ENCODE measurements at places on chromosomes 1 and 21.
A peak's percentile ranks its signal among the peaks of the same experiment; 100 is the strongest.

DNA sequence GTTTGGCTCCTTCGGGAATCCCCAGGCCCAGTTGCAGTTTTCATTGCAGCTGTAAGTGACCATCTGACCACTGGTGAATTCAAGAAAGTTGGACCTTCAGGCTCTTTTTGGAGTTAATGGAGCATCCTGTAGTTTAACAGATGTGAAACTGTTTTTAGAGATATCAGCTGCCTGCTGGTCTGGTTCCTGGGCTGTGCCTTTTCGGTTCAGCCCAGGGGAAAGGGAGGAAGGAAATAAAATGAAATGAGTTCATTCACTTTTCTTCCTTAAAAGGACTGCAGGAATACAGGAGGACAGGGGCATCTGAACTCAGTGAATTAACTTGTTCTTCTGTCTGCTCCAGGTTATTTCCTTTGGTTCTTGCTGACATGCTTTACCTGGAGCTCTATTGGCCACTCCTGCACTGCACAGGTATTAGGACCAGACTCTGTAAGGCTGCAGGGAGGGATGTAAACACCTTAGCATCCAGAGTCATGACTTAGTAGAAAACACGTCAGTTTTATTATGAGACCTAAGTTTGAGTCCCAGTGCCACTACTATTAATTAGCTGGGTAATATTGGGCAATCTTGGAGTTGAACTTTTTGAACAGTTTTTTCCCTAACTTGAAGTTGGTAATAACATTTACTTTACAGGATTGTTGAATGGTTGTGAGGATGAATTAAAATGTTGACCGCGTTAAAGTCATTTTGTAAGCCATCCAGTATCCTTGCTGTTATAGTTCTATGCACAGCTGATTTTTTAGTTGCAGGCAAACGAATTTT is 83.6 kb downstream of the LRRC8D start:
- no peak for DNase-seq

DNA sequence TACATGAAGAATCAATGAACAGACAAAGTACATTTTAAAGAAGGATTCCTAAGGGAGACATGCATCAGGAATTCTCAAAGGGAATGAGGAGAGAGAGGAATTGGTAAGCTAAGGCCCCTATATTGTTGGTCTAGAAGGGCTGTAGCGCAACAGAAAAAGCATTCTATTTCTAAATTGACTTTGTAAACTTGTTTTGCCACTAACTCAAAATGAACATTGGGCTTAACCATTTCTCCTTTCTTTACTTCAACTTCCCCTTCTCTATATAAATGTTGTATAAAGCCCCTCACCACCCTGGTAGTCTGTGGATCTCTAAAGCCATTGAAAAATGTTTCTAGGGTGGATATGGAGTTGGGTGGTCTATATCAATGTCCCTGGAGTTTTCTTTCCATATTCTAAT is 20.4 kb upstream of the OR6N2 start:
- DNase-seq = no peak

DNA sequence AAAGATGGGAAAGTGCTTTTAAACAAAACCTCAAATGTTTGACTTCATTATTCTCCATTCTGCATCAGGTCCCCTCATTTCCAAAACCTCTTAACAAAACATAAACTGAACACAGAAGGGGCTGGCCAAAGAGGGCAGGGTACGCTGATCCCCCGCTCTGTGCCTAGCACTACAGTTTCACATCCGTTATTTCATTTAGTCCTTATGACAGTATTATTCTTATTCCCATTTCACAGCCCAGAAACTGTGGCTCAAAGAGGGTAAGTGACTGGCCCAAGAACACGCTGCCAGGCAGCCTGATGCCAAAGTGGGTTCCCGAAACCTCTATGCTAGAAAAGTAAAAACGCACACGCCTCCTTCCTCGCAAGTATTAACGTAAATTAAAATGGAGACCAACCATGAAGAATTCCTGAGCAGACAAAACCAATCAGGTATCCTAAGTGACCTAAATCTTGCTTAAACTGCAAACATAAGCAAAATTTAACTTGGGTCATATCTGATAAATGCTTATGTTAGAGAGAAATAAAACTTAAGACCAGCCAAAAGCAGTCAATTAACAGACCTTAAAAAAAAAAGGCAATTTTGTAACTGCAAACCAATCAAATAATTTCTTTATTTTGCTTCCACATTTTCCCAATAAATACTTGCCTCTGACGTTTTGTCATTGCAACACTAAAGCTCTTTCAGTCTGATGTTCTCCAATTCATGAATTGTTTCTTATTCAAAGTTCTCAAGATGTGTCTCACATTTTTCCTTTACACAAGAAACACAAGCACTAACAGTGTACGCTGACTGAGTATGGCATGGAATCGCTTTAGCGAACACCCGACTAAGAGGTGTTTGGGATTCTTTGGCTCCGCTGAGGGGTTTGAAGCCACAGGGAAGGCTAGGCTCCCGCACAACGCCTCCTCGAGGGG is 653 bp downstream of the CASP9 start:
- DNase-seq = no peak

- no peak for DNase-seq
Measured at GRCh38 chr1:230548997-230549396, 93.3 kb upstream of the COG2 start.

- no peak for DNase-seq
Measured at GRCh38 chr1:160774886-160775719, 20.9 kb upstream of the LY9 start.

DNA sequence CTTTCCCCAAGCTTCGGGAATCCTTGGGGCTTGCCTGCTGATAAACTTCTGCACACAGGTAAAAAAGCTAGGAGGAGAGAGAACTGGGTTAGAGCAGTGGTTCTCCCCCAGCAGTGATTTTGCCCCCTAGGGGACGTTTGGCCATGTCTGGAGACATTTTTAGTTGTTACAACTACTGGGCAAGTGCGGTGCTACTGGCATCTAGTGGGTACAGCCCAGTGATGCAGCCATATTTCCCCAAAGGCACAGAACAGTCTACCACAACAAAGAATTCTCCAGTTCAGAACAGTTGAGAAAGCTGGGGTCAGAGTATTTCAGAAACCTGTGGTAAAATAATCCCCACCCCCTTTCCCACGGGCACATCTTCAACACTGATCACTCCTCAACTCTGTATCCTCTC is 41.3 kb downstream of the LRRC71 start:
- DNase-seq = no peak

- no peak for DNase-seq
Measured at GRCh38 chr1:167456524-167456923, 61.8 kb downstream of the CD247 start.

DNA sequence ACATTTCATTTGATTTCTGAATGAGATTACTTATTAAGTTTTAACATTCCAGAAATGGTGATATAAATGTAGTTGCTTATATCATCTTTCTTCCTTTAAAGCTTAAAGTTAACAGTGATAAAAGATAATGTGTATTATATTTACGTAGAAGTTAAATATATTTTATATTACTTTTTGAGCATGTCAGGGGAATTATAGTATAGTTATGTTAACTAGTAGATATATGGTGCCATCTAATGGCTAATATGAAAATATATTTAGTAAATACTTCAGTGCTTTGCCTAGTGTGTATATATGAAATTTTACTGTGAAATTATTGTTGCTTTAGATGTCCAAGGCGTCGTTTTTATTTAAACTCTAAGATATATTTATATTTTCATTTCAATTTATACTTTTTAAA is 51.5 kb downstream of the SYT14 start:
- DNase-seq = no peak

GRCh38 chr1:54559771-54560231 is 11.8 kb downstream of the ACOT11 start:
- DNase-seq = no peak

DNA sequence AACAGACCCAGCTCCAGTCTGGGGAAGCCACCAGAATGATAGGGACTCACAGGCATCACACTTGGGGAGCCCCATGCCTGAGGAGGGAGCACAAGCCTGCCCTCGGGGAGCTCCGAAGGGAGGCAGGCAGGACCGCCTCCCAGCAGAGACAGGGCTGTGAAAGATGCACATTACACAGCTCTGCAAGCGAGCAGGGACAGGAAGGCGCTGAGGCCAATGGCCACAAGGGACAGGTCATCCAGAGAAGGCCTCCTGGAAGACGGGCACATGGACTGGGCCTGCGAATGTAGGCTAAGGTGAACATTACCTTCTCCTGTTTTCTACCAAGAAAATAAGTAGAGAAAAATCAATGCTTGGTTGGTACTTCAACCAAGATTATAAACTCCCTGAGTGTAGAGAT is 4.2 kb downstream of the NPR1 start:
- no peak for DNase-seq

DNA sequence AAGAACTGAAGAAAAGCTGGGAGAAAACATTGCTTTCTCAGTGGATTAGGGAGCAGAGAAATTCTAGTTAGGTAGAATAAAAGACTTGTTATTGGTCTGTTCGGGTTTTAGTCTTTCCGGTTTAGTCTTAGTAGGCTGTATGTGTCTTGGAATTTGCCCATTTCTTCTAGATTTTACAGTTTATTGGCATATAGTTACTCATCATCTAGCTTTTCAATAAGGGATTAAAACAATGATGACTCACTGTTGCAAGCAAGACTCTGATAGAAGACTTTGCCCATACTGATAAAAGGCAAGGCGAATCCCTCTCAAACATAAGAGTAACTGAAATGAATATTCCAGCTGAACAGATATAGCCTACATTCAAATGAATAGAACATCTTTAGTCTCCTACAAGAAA is 62.3 kb downstream of the GPR137B start:
- no peak for DNase-seq

- DNase-seq = no peak
Measured at GRCh38 chr1:214464445-214465287, 86.7 kb downstream of the PTPN14 start.

GRCh38 chr1:105632342-105633196 is 1423.9 kb upstream of the PRMT6 start:
- no peak for DNase-seq

DNA sequence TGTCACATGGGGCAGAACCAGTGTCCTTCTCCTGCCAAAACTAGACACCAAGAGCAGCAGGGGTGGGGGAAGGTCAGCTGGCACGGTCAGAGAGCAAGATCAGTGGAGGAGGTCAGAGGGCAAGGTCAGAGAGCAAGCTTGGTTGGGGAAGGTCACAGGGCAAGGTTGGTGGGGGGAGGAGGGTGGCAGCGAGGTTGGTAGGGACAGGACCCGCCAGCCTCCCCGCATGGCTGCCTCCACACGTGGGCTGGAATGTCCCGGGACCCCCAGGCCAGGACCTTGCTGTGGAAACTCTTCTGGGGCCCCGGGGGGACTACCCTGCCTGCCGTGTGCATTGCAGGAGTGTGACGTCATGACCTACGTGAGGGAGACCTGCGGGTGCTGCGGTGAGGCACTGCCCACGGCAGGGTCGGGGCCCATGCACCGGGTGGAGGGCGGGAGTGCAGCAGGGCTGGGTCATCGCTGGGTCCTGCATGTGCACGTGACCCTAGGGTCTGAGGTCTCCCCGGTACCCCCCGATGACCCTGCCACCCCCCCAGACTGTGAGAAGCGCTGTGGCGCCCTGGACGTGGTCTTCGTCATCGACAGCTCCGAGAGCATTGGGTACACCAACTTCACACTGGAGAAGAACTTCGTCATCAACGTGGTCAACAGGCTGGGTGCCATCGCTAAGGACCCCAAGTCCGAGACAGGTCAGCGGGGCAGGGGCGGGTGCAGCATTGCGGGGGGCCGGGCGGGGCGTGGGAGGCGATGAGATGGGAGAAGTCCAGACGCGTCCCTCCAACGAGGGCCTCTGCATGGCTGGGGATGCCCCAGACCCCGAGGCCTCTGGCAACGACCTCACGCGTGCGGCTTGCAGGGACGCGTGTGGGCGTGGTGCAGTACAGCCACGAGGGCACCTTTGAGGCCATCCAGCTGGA is 27.3 kb downstream of the COL6A2 start:
- no peak for DNase-seq

DNA sequence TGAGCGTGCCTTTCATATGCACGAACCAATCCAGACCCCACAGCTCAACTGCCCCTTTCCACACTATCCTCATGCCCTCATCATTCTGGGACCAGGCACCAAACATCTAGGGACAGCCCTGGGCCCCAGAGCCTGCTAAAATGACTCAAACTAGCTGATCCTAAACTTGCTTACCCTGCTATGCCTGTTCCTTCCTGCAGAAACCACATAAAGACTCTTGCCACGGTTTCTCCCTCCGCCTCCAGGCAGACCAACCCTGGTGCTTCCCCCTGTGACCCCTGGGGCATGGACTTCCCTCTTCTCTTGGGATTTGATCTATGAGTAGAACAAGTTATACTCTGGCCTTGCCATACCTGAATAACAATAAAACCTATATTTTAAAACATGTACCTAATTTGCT is 138.0 kb upstream of the CD34 start:
- no peak for DNase-seq

DNA sequence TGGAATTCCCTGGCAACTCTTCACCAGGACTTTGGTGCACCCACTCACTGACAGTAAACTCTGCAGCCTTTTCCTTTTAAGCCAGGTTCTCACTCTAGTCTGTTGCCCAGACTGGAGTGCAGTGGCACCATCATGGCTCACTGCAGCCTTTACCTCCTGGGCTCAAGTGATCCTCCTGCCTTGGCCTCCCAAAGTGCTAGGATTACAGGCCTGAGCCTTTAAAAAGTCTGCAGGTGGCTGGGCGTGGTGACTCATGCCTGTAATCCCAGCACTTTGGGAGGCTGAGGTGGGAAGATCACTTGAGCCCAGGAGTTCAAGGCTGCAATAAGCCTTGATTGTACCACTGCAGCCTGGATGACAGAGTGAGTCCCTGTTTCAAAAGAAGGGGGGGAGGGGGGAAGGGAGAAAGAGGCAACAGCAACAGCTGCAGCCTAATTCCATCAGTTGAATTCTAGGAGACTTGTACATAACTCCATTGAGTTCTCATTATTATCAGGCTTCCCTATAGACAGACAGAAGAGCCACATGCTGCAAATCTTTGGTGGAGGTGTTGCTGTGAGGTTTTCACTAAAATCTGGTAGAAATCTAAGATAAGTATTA is 8.1 kb upstream of the HNRNPR start:
- DNase-seq = no peak

- no peak for DNase-seq
Measured at GRCh38 chr1:206117151-206117948, at the start of gene AVPR1B. Gene AVPR1B, minus strand, starts transcription at chr1:206117388. Its CDS starts 498 bp downstream, at chr1:206116890.

- peak; percentile 36 for DNase-seq
Measured at GRCh38 chr1:177274687-177275211, 104.0 kb downstream of the BRINP2 start.

GRCh38 chr1:33275195-33275594 is 18.9 kb downstream of the ZNF362 start:
- DNase-seq = no peak

DNA sequence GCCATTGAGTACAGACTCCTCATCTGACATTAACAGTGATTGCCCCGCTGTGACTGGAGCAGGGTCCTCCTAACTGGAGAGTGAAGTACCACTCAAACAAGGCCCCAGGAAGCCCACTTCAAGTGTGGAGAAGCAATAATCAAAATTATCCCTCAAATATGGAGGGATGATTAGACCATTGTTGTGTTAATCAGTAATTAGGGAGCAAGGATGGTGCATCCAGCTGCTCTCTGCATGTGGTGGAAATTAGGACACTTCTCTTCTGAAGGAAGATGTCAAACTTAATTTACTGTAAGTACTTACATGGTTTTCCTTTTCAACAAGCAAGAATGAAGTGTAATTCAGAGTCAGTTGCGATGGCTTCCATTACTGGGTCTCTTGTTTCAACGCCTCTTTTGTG is 3.4 kb upstream of the ZP4 start:
- DNase-seq = no peak

All from AG04449 (cell line).